Mucosa of descending colon (tissue), 3 donors: ENCODE measurements at places on chromosomes 5 and 9. TPM values are rescaled to one million over a fixed set of nuclear protein-coding genes. Genes with fewer than 3 reads are reported as not detected.

GRCh38 chr5:85263125-85263524 lies 878.4 kb upstream of the EDIL3 start:
- no peak for DNase-seq

GRCh38 chr9:87322840-87323635 lies 174.6 kb upstream of the DAPK1 start:
- no peak for DNase-seq

GRCh38 chr5:64418013-64418412 lies 87.8 kb upstream of the RGS7BP start:
- no peak for DNase-seq

DNA sequence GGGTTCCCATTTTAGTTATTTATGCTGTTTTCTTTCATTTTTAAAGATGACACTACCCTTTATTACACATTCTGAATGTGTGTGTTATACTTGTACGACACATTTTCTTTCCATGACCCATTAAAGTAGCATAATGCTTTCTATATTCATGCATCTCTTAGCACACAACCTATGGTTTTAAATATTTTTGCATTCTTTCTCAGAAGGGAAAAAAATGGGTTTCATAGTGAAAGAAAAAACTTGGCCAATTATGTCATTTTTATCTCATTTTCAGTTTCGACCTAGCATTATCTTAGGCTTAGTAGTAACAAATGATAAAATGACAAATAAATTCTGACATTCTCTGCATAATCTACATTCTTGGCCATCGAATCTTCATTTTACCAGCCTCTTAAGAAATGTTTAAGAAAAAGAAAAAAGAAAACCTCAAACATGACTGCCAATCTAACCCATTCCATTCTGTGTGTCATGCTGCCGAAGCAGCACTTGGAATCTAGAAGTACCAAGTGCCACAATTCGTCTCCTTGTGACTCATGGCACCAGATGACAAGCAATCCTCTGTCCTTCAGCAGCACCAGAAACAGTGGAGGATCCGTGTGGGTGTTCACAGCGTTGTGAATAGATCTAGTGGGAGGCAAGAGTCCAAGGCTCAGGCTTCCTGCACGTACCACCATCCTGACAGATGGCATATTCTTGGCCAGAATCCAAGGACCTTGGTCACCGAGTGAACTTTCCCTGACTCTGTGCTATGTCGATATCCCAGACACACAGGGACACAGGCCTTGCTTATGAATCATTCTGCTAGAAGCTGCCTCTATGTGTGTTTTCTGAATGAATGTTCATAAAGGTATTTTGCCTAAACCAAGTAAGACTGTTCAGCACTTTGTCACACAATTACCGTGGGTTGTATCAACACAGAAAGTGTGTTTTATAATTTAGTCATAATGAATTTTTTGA lies 502.7 kb downstream of the NR2F1-AS1 start:
- no peak for DNase-seq

GRCh38 chr5:73626814-73627313 lies 868 bp downstream of the ARHGEF28 start:
- no peak for DNase-seq

DNA sequence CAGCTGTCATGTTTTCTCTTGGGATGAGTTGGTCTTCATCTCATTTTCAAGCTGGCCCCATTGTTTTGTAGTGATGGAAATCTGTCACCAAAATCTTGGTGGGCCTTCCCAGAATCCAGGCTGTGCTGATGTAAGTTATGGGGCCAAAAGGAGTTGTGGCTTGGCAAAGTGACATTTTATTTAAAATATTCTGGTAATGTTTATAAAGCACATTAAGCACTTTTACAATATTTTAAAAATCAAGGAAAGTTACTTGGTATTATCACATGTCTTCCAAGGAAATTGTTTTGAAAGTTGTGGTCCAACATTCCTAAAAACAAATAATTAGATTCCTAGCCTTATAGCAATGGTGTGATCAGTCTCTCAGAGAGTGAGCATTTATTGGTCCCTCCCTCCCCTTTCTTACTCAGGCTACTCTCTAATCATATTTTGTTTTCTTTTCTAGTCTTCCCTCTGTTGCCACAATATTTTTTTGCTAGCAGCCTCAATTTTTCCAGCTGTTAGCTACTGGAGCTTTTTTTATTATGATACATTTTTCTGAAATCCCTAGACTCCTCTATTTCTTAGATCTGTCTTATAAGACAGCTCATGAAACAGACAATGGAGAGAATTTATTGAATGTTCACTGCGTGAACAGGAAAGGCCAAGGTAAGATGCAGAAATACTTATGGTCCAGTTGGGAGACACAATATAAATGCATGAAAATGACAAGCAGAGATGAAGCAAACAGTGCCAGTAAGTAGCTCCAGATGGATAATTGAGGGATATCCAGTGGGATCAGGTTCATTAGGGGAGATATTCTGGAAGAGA lies 408.1 kb upstream of the ZNF608 start:
- no peak for DNase-seq

DNA sequence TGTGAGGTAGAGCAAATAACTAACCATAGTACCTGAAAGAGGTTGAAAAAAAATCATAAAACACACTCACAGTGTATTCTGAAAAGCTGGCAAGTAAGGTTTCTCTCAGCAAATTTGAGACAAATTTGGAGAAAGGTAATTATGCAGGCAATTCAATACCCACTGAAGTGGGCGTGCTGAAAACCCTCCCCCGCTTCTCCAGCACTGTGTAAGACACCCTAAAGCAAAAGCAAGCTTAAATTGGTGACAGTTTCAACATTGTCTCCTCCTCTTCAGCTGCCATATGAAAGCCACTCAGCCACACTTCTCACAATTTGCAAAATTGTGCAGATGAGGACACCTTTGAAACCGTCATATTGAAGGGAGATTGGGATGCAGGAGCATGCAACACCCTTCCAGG lies 322.3 kb upstream of the CDH6 start:
- no peak for DNase-seq

DNA sequence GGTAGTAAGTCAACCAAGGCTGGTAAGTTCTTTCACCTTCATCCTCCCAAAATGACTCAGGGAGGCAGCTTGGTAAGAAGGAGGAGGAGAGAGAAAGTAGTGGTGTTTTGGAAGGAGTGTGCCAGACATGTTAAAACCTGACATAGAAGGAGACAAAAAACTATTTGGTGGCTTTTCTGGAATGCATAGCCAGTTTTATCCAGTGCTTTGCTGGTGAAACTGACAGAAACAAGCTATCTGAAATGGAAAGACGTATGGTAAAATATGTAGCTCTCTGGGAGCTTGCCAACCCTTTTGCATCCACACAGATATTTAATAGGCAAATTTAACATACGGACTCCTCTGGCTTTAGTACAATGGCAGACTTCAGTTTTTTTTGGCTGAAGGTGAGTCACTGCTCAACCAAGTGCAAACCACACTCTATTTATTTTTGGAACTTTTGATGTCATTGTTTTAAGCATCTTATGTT lies 45.4 kb downstream of the RAB14 start:
- DNase-seq, result no peak

DNA sequence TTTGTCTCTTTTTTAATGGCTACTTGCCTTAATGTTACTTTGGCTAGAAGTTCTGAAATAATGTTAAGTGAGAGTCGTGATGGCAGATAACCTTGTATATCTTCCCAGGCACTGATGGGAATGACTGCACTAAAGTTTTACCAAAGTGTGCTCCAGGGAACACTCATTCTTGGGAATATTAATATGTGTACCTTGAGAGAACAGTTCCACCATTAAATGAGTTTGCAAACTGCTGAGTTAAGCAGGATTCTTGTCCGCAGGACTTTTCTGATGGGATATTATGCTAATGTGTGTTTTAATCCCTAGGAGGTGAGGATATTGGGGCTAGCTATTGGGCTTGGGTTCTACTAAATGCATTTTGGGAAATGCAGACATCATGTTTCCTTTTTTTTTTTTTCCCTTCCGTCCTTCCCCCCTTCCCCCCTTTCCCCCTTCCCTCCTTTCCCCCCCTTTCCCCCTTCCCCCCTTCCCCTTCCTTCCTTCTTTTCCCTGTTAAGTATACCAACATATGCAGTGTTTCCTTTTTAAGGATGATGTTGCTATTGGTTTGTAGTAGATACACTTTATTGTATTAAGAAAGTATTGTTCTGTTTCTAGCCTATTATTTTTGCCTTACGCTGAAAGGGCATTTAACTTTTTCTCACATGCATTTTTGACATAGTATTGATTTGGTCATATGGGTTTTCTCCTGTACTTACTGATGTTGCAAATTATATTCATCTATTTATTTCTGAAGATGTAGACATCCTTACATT lies 15.5 kb downstream of the ZBTB34 start:
- DNase-seq, result no peak

The IL3 gene
- not detected for total RNA-seq
